ENCODE measurements at places on chromosomes 2 and 18. TPM values are rescaled to one million over a fixed set of nuclear protein-coding genes. Genes with fewer than 3 reads are reported as not detected.

The NT5C1B gene
- not detected for total RNA-seq

The MRPS9 gene
- 19.9 TPM for total RNA-seq

The MATN3 gene
- 4.3 TPM for total RNA-seq

The BUB1 gene
- 18.8 TPM for total RNA-seq

The CCDC148 gene
- total RNA-seq = 1.5 TPM
